ENCODE measurements at places on chromosomes 12 and 14.

- DNase-seq: no peak
Observed at GRCh38 chr14:51996148-51996746, 6.9 kb downstream of the RTRAF start.

- no peak for DNase-seq
Observed at GRCh38 chr12:31249356-31249755, 76.6 kb downstream of the SINHCAF start.

- no peak for DNase-seq
Observed at GRCh38 chr12:57755454-57756372, 810 bp downstream of the MARCHF9 start.

DNA sequence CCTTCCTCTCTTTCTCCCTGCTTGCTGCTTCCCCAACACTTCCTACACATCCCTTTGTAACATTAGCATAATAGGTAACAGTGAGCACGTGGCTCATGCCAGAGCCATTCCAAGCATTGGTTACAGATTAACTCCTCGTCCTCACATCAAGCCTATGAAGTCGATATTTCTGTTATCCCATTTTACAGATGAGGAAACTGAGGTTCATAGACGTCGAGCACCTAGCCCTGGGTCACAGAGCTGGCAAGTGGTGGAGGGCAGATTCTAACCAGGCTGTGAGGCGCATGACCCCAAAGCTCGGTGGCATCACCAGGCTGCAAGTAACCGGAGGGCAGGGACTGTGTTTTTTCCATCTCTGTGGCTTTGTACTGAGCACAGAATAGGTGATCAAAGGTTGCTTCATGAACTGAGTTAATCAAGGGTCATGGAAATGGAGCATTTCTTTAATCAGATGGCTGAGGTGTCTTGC lies 5.7 kb upstream of the SERPINA1 start:
- no peak for DNase-seq

DNA sequence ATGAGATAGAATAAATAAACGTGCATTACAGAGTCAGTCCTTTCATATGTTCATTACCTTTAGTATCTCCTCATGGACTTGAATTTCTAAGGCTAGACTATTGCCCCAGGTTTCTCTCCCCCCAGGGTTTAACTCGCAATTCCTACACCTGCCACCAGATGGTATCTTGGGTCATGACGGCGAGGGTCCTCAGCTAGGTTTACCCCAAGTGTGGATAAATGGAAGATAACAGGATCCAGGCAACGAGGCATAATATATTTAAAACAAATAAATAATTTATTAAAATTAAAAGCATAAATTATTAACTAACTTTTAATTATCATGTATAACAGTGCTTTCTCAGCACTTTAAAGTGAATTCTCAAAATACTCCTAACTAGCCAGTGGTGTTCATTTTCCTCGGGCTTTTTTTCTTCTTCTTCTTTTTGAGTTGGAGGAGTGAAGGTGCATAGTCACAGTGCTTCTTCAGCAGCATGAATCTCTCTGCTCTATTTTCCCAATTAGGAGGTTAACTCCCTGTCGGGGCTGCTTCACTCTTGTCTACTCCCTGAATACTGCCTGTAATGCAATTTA lies 243.5 kb upstream of the CAND1 start:
- DNase-seq: no peak

GRCh38 chr14:56899829-56900228 lies 89.5 kb upstream of the OTX2 start:
- no peak for DNase-seq

DNA sequence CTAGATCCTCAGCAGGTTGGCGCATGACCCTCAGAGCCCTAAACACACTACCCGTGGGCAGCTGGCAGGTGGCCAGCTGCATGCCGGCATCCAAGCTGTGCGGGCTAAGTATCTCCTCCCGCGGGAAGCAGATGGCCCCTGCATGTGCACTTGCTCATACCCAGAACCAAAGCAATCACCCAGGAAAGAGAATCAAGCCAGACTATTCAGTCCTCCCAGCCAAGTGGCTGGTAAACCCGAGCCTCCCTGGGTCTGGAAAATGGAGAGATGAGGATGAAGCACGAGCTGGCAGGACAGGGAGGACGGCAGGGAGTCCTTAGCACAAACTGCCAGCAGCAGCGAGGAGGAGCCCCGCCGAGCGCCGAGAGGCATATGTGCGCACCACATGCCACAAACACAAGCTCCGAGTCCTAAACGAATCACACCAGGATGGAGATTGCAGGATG lies 139.7 kb downstream of the RIMBP2 start:
- DNase-seq: no peak

DNA sequence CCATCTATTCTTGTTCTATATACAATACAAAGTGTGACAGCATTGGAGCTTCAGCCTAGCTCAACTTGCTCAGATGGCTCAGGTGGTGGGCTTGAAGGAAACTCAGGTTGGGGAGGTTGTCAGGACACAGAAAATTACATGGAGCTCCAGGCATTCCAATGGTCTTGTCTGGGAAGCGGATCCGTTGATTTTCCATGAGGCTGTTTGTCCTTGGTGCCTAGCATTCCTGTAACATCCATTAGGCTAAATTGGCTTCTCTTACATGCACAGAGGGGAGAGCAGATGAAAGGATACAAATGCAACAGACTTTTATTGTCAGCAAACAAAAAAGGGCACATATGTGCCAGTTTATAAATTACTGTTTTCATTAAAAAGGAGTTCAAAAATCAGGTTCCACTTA lies 75.5 kb upstream of the OTX2 start:
- no peak for DNase-seq

GRCh38 chr14:36663404-36664321 lies 2.0 kb downstream of the PAX9 start:
- DNase-seq: no peak

DNA sequence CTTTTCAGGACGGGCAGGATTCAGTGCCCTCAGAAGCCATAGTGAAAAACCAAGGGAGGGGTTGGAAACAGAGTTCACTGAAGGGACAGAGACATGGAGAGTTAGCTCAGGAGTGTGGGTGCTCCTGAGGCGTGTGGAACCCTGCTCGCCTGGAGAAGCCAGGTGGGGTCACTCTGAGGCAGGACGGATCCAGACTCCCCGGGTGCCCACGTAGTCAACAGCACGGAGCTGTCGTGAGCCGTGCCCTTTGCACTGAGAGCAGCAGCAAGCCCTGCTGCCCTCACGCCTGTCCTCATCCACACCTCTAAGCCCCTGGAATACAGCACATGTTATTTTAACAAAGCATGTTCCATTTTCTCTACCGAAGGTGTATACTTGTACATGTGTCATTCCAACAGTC lies 114.7 kb downstream of the FBXL14 start:
- no peak for DNase-seq

GRCh38 chr12:115640929-115641328 lies 636.6 kb downstream of the MED13L start:
- no peak for DNase-seq

GRCh38 chr14:103994535-103995184 lies 52.3 kb upstream of the RD3L start:
- no peak for DNase-seq

DNA sequence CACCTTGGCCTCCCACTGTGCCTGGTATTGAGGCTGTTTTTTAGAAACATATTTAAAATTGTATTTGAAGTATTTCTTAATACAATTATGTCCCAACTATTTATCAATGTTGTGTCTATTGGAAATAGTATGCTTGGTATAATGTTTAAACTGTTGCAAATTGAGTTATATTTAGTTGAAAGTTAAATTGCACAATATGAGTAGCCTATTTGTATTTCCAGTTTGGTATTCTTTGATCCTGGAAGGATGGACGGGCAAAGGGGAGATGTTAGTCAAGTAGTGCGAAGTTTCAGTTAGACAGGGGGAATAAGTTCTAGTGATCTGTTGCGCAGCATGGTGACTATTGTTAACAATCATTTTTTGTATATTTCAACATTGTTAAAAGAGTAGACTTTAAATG lies 111.5 kb downstream of the NUBPL start:
- no peak for DNase-seq

GRCh38 chr14:96051231-96051630 lies 12.1 kb downstream of the C14orf132 start:
- DNase-seq: no peak

- DNase-seq: no peak
Observed at GRCh38 chr12:4584896-4585295, 22.9 kb downstream of the DYRK4 start.

GRCh38 chr14:63454863-63455622 lies 88.1 kb downstream of the PPP2R5E start:
- DNase-seq: no peak

DNA sequence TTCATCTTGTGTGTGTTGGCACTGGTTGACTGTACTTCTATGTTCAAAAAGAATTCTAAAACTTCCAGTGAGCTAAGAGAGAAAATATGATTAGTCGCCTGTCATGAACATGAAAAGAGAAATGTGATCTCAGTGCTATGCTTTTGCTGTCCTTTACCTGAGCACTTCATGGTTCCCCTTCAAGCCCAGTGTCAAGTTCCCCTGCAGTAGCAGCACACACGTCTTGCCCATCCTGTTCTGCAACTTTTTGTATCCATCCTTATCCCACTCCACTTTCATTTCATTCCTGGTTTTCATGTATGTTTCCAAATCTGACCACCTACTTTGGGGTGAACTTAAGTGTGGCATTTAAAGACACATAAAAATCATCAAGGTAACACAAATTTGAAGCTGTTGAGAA lies 848.0 kb upstream of the USP15 start:
- no peak for DNase-seq

DNA sequence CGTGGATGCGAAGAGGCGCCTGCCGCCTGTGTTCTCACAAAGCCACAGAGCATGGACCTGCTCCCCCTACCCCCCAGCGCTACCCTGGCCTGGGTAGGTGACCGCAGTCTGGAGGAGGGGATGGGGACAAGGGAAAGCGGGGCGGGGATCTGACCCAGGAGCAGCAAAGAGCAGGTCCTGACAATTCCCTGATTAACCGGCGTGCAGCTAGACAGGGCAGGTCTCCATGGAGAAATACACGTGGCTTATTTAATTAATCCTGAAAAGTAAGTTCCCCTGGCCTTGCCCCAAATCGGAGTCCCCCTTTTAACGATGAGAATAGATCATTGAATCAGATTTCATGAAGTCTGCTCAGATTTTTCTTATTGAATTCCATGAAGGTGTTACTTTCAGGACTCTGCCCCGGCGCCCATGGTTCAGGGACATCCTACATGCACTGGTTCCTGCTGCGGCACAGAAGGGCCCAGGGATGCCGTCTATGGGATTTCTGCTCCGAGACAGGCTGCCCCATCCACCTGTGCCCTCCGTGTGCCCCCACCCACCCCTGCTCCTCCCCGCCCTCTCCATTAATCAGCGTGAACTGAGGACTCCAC lies 251.0 kb upstream of the SFSWAP start:
- no peak for DNase-seq

DNA sequence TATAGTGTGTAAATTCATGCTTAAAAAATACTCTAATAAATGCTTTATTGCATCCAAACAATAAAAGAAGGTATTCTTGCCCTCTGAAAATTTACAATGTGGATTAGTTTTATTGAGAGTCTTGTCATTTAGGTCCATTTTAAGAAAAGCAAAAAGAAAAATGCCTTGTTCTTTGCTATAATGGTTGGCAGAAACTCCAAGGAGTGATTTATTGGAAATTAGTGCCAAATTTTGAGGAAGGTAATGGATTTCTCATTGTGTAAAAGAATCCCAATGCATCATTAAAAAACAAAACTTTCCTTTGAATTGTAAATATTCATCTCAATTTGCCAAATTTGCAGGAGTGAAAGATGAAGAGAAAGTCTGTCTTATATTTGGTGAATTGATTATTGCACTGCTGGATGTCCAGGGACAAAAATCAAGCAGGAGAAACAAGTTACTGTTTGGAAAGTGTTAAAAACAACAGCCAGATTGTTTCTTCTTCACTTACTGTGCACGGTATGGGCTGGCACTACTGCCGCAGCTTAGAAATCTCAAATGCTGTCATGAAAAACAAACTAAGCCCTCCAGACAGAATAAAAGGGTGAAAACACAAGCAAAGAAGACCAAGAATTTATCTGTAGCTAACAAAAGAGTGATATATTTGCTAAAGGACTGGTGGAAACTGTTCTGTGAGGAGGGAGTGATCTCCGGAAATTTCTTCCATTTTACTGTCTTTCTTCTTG lies 511.7 kb downstream of the TMTC2 start:
- DNase-seq: no peak

DNA sequence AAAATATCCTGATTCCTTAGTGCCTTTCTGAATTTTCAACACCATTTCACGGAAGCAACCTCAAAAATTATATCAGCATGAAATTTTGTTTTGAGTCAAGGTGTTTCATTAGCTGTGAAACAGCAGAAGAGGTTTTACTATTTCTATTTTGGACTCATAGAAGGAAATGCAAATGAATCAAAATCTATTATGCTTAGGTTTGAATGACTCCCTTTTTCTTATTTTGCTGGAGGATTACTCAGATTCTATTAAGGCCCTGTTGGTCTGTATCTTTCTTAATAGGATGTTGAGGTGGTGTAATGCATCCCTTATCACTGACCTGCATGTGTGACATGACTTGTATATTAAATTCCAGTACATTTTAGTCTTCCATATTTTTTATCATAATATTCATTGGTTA lies 165.8 kb downstream of the TMTC2 start:
- DNase-seq: no peak

DNA sequence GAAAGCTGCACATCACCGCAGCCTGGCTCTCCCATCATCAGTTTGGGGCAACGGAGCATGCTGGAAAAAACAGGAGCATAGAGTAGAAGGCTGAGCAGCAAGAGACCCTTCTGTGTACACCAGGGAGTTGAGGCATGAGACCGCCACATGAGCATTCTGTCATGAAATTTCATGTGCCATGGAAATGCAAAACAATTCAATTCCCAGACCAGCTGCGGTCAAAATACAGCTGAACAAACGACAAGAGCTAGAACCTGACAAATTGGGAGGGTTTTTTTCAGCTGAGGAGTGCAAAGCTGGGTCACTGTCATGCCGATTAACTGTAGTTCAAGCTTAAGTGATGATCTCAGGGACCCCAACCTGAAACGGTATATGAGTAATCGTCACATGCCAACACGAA lies 37.1 kb downstream of the TMEM30B start:
- no peak for DNase-seq

DNA sequence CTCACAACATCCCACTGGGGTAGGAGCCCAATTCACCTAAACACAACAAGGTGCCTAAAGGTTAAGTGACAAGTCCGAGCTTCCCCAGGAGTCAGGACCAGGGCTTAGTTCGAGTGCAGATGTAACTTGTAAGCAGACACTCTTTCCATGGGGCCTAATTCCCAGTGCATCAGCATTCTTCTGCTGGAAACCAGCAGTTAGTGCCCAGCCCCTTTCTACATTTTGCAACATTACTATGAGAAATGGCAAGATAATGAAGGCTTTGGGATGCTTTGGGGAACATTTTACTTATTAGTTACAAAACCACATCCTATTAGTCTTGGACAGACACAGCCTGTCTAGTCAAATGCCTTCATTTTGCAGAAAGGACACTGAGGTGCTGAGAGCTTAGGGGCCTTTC lies 179.8 kb downstream of the CALM1 start:
- no peak for DNase-seq

- DNase-seq: no peak
Observed at GRCh38 chr14:94547151-94547680, 14.0 kb upstream of the SERPINA4 start.

- DNase-seq: no peak
Observed at GRCh38 chr12:2300168-2300567, 247.4 kb downstream of the CACNA1C start.

All from D721Med (cell line).